ENCODE measurements at places on chromosomes 13 and 19.
A peak's percentile ranks its signal among the peaks of the same experiment; 100 is the strongest.

DNA sequence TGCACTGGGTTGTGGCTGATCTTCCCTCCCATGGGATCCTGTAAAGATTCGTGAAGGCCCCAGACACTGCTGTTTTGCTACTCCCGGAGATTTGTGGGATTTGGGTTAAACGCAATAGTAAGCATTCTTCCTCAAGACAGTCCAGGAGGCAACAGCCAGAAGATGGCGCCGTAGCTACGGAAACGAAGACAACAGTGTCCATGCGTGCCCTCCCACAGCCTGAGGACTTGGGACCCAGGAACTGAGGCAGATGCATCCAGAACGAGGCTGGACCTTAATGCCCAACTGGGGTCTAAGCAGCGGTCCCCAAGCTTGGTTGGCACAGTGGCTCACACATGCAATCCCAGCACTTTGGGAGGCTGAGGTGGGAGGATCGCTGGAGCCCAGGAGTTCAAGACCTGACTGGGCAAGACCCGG lies 57.6 kb upstream of the ZNF507 start:
- DNase-seq: peak; percentile 26

- no peak for DNase-seq
Measured at GRCh38 chr13:90866006-90866405, 481.5 kb upstream of the MIR17HG start.

DNA sequence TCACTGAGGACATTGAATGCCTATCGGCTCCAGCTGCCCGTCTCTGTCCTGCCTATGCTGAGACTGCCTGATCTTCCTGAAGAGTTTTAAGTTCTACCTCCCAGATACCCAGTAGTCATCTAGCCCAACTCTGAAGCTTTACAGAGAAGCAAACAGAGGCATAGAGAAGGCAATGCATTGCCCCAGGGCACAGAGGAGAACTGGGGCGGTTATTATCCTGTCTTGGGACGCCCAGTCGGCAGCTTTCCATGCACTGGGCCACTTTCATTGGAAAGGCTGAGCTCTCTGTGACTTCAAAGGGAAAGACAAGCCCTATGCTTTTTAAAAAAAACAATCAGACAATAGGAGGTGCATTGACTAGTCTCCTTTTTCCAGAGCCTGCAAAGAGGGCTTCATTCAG lies 71.6 kb downstream of the HSPH1 start:
- DNase-seq: no peak

DNA sequence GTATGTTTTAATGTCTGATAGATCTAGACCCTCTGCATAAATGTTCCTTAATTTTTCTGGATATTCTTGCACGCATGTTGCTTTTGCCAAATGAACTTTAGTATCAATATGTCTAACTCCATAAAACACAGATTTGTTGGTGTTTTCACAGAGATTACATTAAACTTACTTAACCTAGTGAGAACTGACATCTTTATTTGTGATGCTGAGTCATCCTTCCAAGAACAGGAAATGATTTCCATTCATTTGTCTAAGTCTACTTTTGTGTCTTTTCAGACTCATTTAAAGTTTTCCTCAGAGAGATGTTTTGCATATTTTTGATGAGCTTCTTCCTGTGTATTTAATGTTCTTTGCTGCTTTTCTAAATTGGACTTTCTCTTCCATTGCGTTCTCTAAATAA lies 184.0 kb downstream of the SLC7A1 start:
- DNase-seq: no peak

DNA sequence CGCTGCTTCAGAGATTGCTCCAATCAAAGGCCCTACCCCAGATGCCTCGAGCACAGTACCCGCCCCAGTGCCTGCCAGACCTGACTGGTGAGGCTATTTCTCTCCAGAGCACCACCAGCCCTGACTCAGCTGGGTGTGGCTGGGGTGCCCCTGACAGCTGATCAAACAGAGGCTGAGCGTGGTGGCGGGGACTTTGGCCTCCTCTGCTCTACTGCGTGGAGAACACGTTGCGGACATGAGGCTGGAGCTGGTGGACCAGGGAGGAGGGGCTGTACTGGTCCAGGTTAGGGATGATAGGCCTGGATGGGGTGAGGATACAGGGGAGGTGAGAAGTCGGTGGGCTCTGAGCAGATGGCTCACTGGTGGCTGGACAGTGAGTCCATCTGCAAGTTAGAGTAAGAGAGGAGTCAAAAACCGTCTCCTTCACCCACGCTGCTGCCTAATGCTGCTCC lies 3.5 kb upstream of the DOCK6 start:
- no peak for DNase-seq

DNA sequence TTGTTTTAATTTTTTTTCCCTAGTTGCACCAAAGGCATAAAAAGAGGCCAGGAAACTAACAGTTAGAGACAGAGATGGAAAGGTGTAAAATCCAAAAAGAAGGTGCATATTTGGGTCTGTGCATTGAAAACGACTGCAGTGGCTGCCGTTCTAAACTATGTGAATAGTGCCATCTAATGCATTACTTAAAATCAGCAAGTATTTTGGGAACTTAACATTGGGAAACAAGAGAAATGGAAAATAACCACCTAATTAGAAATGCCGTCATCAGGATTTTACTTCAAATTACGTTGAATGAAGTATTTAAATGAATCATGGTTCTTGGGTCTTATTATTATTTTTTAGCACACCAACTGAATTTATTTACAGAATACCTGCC lies 189.5 kb upstream of the MIR17HG start:
- no peak for DNase-seq

- DNase-seq: no peak
Measured at GRCh38 chr19:58395979-58396627, 647 bp downstream of the RNF225 start.

- DNase-seq: no peak
Measured at GRCh38 chr13:34826432-34826831, 115.6 kb upstream of the NBEA start.

- peak; percentile 73 for DNase-seq
Measured at GRCh38 chr19:7293762-7294557, at the start of gene INSR. Gene INSR (minus strand): TSS chr19:7294414. CDS start chr19:7293891, 523 bp downstream.

DNA sequence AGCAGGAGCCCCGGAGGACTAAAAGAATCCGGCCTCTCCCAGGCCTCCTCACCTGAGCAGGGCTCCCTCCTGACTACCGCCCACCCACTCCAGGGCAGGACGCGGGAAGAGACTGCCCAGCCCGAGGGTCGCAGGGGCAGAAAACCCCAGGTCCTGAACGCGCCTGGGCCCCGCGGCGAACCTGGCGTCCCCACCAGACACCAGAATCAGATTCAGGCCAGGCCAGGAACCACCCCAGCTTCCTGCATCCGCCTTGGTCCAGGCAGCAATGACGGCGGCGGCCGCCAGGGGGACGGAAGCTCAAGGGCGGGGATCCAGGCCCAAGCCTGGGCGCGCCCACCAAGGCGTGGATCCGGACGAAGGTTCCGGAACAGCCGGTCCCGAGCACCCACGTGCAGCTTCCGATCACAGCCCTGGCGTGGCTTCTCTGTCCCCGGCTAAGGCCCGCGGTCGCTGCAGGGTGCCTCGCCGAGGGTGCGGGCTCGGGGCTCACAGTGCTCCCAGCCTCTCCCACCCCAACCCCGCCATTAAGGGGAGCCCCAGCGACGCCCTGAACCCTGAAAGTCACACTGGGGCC lies 3.6 kb downstream of the LGALS7 start:
- DNase-seq: no peak

DNA sequence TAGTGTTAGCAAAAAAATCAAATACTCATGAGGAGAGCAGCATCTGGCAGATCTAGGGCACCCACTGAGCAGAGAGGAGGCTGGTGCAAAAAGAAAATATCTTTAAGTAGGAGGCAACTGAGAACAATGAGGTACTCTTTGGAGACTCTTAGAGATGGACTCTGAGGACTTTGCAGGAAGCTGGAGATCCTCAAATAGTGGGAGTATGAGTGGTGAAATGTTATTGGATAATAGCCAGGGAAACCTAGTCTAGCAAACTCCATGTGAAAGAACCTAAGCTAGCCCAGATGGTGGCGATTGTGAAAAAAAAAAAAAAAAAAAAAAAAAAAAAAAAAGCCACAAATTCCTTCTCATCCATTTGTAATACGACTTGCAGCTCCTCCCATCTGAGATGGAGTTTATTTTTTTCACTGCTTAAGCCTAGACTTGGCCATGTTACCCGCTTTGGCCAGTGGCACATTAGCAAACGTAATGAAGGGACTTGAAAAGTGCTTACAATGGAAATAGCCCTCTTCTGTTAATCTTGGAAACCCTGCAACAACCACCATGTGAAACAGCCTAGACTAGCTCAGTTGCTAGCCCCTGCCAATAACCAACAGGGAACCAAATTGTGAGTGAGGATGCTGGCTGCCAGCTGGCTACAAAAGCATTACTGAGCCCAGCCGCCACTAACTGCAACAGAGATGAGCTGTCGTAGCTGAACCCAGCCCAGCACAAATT lies 476.2 kb downstream of the KLF12 start:
- DNase-seq: no peak

GRCh38 chr13:96982672-96983071 lies 11.6 kb downstream of the OXGR1 start:
- no peak for DNase-seq

DNA sequence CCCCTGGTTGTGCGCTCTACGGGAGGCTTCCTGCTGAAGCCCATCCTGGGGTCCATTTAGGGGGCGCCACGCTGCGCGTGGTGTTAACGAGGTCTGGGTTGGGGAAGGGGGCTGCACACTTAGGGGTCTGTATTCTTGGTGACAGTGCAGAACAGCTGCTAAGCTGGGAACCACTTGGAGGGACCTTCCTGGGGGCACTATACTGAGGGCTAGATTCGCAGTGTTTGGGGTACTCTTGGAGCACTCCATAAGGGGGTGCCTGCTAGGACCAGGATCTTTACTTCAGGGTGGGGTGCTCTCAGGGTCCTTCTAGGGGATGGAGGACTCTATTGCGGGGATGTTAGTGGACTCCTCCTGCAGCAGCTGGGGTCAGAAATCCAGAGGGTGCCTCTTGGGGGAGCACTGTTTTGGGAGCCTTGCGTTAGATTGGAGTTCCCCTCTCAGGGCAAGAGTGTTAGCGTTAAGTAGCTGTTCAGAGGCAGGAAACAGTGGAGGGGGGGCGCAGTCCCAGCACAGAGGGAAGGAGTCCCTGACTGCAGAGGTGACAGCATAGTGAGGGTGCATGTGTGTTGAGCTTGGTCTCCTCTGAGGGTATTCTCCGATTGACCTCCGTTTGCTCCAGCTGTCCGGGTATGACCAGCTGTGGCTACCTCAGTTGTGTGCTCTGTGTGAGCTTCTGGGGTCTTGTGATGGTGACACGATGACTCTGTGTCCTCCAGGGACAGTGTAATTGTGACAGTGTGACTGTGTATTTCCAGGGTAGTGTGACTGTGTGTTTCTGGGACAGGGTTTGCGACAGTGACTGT lies 1.1 kb downstream of the PDE4A start:
- DNase-seq: no peak

DNA sequence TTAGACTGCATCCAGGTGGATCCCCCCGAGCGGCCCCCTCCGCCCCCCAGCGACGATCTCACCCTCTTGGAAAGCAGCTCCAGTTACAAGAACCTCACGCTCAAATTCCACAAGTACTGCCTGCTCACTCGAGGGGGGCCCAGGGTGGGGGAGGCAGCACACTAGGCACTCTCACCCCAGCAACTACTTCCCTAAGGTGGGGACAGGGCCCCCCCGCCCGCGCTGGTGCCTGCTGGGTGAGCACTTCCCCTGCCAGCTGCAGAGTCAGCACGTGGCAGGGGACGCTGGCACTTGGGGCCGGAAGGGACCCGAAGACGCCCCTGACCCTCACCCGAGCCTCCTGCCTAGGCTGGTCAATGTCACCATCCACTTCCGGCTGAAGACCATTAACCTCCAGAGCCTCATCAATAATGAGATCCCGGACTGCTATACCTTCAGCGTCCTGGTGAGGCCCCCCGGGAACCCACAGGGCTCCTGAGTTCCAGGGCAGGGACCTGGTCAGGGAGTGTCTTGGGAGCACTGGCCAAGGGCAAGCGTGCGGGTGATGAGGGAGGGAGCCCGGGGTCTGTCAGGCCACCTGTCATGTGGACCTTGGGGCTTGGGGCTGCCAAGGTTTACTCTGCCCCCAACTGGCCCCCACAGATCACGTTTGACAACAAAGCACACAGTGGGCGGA lies 5.2 kb downstream of the MCOLN1 start:
- DNase-seq: no peak

- no peak for DNase-seq
Measured at GRCh38 chr19:58060231-58060630, 1.1 kb downstream of the ZNF135 start.

DNA sequence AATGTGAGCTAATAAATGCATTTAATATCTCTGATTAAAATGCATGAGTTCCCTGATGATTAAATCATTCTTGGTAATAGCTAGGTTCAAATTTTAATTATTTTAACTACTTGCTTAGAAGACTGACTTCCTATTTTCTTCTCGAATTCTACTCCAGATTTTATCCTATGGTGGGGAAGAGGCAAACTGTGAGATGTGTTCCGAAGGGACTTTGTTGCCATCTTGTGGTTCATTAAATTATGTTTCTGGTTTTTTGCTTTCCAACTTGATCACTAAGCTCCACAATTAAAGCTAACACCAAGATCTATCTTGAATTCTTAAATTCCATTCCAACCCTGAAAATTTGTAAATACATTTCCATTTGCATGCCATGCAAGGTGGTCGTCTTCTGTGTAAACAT lies 538.4 kb upstream of the PCDH20 start:
- no peak for DNase-seq

GRCh38 chr19:47573071-47574026 lies at the start of gene ZNF541:
Gene ZNF541 (minus strand): TSS chr19:47573148. CDS start chr19:47555856, 17,292 bp downstream.
- DNase-seq: no peak

DNA sequence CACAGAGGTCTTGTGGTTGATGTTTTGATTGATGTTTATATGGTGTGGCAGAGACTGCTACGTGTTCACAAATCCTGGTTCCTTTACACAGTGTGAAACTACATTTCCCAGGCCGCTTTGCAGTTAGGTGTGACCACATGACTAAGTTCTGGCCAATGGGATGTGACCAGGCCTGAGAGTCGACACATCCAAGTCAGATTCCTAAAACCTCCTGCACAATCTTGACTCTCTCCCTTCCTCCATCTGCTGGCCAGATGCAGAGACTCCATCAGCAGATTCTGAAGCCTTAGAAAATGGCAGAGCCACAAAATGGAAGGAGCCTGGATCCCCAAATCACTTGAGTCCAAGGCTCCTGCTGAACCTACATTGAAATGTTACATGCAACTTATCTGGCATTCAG lies 12.6 kb downstream of the CD37 start:
- no peak for DNase-seq

DNA sequence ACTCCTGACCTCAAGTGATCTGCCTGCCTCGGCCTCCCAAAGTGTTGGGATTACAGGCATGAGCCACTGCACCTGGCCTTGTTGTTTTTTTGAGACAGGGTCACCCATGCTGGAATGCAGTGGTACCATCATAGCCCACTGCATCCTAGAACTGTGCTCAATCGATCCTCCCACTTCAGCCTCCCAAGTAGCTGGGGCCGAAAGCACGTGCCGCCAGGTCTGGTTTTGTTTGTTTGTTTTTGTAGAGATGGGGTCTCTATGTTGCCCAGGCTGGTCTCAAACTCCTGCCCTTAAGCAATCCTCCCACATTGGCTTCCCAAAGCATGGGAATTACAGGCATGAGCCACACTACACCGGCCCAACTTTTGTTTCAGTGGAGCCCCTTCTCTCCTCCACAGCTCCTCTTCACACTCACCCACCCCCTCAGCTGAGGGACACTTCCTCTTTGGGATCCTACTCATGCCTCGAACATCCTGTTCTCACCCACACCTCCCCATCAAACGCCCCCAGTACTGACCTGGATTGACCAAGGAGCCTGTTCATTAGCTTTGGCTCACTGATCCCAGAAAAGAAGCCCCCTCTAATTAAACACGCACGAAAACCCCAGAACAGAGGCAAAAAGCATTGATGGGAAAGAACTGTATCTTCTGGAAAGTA lies 12.8 kb upstream of the CERS4 start:
- DNase-seq: no peak

Data from left renal cortex interstitium (tissue), 4 donors.